ENCODE measurements at places on chromosomes 11 and 22.

- DNase-seq: no peak
These were observed 102.3 kb upstream of the CD44 start for GRCh38 chr11:35036639-35037038.

- peak; percentile 65 for DNase-seq
These were observed 667 bp downstream of the ACCS start for GRCh38 chr11:44066732-44067141.

DNA sequence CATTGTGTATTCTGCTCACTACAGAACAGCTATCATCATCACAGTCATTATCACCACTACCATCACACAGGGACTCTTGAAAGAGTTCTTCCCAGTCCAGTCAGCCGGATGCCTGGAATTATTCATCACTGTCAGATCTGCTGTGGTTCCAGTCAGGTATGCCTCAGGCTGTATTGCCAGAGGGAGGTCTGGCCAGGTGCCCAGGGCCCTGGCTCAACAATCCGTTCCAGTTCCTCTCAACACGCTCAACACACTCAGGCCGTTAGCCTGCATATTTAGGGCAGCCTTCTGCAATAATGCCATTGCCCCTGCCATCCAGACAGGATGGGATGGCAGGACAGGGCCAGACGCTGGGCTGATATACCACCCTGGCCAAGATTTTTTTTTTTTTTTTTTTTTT lies 28.6 kb upstream of the RASL10A start:
- DNase-seq: peak; percentile 95

DNA sequence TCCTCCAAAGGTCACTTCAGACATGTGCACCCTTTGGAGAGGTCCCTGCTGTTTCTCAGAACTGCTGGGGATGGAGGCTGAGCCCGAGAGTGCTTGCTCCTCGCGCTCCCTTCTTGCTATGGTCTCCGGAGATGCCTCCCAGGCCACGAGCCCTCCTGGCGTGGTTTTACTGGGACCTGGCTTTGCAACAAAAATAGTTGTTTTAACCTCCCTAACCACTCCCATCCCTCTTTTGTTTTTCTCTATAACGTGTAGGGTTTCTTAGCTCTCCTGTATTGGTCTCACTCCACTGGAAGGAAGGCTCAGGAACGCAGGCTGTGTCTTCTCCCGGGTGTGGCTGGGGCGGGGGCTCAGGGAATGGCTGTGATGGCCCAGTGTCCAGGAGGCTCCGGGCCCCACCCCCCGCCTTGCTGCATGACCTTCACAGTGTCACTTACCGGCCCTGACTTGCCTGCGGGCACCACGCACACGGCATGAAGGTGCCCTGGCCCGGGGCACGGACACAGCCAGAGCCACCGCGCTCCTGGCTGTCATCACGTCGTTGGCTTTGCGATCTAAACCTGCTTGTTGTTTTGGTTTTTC lies 5.6 kb downstream of the PTDSS2 start:
- DNase-seq: no peak

DNA sequence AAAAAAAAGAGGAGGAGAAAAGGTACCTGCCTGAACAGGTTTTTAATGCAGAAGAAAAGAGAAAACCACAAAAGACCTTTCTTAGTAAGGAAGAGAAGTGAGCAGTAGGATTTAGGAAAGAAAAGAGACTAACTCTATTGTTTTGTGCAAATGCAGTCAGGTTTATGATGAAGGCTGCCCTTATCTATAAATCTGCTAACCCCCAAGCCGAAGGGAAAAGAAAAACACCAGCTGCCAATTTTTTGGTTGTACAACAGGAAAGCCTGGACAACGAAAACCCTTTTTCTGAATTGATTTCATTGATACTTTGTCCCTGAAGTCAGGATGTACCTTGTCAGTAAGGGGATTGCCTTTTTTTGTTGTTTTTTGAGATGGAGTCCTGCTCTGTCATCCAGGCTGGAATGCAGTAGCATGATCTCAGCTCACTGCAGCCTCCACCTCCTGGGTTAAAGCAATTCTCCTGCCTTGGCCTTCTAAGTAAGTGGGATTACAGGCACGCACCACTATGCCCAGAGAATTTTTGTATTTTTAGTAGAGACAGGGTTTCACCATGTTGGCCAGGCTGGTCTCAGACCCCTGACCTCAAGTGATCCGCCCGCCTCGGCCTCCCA lies 21.2 kb downstream of the POLD4 start:
- no peak for DNase-seq

DNA sequence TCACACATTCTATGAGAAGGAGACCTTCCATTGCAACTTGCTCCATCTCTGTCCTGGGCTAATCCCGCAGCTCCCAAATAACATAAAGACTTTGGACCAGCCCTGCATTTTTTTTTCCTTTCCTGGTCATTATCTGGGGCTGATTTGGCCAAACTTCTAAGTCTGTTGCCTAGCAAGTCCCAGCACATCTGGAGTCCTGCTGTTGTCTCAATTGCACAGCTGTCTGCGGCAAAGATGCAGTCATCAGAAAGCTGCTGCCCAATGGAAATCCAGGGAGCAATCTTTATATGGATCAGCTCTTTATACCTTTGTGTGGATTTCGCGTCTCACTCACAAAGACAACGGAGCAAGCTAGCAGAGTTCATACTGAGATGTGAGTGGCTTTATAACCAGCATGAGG lies 105.9 kb downstream of the NXPE2 start:
- DNase-seq: no peak

DNA sequence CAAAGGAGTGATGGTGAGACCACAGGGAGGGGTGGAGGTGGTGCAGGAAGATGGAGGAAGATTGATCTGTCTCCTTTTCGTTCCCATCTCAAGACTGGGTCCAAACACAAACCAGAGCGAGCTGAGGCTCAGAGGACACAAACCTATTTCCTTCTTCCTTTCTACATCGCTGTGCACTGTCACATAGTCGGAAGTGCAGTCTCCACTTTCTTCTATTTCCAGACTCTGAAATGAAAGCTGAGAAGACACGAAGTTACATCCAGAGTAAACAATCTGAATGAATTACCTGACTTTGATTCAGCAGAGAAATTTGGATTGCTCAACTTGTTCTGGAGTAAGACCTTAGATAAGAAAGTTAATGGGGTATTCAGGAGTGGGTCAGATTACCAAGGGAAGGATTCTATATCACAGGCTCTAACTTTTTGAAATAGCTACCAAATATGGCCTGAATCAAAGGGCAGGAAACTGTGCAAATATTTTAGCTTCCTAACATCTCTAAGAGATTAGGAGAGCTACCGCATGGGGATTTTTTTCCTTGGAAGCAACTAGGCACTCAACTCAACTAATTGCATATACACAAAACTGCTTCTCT lies 14.4 kb downstream of the OVCH2 start:
- no peak for DNase-seq

- DNase-seq: no peak
These were observed 15.9 kb upstream of the NFRKB start for GRCh38 chr11:129911298-129911697.

GRCh38 chr11:107078375-107078774 lies 60.1 kb upstream of the GUCY1A2 start:
- DNase-seq: no peak

- no peak for DNase-seq
These were observed 16.5 kb downstream of the TBRG1 start for GRCh38 chr11:124639186-124639585.

- DNase-seq: no peak
These were observed 170.4 kb upstream of the CTSC start for GRCh38 chr11:88507771-88508417.

GRCh38 chr11:76662656-76663485 lies 7.7 kb downstream of the LRRC32 start:
- DNase-seq: no peak

DNA sequence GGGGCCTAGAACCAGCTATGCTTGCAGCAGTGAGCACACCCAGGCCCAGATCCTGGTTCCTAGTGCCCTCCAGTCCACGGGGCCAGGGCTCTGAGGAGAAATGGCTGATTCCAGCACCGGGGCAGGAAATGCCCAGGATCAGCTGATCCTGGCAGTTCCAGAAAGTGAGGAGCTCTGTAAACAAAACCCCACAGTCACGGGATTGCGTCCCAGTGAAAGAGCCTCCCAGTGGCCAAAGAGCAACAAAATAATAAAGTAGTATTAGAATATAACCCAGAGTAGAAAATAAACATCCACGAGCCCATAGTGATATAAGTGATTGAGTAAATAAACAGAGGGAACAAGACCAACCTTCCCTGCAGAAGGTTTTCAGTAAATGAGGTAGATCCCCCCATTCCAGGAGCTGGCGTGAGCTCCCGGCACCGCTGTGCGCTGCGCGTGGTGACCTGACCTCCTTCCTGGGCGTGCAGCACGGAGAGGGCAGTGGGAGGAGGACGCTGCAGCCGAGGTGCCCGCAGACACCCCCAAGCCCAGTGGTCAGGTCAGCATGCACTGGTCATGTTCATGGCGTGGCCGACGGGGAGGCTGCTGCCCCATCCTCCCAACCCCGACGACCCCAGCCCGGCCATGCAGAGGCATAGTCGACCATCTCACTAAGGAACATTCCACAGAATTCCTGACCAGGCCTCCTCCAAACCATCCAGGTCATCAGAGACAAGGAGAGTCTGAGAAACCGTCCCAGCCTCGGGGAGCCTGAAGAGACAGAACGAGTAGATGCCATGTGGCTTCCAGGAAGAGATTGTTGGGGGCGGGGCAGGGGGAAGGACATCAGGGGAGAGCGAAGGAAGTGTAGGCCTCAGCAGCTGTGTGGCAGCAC lies 19.8 kb downstream of the PTDSS2 start:
- DNase-seq: peak; percentile 82

DNA sequence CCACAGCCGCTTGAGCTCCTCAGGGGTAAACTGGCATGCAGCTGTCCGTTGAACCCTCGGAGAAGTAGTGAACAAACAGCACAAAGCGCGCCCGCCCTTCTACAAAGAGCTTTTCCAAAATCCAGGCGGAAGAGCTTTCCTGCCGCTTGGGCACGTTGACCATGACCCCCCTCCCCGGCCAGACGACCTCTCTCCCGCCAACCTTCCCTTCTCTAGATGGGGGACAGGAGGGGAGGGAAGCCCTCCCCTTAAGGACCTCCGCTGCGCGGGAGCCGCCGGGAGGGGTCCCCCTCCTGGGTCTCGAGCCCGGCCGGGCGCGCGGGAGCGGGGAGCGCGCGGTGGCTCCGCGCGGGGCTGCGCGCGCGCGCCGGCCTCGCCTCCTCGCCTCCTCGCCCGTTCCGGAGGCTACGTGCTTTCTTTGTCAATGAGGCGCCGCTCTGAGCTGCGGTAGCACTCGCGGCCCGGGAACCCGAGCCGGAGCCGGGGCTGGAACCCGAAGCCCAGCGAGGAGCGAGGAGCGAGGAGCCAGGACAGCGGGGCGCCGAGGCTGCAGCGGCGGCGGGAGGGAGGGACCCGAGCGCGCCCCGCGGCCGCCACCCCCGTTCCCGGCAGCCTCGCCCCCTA lies 118.6 kb downstream of the HIPK3 start:
- DNase-seq: peak; percentile 45

GRCh38 chr11:65436412-65437032 lies 13.9 kb downstream of the NEAT1 start:
- DNase-seq: peak; percentile 37

- DNase-seq: no peak
These were observed 49.4 kb upstream of the ADA2 start for GRCh38 chr22:17268501-17269223.

GRCh38 chr11:9972989-9973388 lies 309.1 kb downstream of the SWAP70 start:
- DNase-seq: peak; percentile 87

DNA sequence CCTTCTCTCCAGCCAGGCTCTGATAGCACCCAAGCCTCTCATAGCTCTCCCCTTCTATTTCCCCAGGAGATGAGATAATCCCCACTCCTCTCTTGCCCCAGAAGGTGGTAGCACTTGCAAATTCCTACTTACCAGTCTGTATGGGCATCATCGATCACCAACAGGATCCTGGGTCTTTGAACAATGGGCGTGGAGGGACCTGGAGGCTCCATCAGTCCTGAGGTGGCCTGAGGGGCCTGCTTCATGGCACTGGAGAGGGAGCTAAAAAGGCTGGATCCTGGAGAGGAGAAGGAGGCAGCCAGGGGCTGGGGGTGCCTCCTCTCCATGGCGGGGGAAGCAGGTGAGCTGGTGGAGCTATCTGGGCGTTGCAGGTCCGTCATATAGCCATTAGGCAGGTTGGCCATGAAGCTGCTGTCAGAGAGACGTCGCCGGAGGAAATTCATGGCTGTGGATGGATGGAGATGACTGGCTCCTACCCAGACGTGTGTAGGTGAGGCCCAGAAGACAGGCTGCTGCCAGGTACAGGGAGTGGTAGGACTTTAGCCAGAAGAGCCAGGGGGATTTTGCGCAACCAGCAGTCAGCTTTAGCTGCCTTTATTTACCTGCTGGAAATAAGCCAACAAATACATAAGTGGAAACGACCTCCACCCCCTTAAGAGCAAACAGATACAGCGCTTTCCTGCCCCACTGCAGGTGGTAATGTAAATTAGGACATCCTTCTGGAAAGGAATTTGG lies 51.8 kb downstream of the SYN3 start:
- no peak for DNase-seq

GRCh38 chr11:74532501-74533246 lies 39.1 kb upstream of the LIPT2 start:
- no peak for DNase-seq

GRCh38 chr11:117435326-117435725 lies 107.7 kb downstream of the CEP164 start:
- DNase-seq: no peak

DNA sequence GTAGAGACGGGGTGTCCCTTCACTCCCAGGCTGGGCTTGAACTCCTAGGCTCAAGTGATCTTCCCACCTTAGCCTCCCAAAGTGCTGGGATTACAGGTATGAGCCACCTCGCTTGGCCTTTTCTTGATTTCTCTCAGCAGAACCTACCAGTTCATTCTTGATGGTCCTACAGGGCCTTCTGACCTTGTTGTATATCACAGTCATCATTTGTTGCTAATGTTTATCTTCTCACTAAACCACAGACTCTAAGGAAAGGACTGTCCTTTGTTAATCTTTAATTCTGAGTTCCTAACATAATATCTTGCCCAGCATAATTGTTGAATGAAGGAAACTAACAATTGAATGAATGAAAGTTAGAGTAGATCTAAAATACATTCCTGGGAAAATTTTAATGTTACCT lies 22.0 kb upstream of the ZC3H12C start:
- DNase-seq: no peak

DNA sequence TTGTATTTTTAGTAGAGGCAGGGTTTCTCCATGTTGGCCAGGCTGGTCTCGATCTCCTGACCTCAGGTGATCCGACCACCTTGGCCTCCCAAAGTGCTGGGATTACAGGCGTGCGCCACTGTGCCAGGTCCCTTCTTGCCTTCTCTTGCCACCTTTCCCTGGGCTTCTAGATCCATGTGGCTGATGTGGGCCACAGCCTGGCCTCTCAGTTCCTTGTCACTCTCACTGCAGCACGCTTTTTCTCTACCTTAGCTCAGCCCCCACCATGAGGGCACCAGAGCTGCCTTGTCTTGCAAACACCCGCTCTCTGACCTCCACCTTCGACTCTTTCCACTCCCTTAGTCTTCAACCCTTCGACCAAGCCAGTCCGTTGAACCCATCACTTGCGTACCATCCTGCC lies 7.5 kb downstream of the CAPN1 start:
- DNase-seq: no peak

DNA sequence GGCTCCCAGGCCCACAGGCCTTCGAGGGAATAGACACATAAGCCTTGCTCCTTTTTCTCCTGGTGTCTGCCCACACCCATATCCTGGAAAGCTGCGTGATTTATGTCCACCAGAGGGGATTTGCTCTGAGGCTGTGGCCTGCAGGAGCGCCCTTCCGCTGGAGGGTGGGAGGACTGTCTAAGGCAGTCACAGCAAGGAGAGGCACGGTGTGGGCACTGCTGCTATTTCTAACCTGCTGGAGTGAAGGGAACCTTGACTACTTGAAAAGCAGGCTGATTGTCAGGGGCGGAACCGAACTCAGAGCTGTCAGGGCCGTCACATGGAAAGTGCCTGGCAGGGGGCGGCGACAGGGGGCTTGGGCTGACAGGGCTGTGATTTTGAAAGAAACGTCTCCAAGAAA lies 3.7 kb downstream of the UPB1 start:
- no peak for DNase-seq
